ENCODE measurements at places on chromosomes 12 and 14. TPM values are rescaled to one million over a fixed set of nuclear protein-coding genes. Genes with fewer than 3 reads are reported as not detected.

DNA sequence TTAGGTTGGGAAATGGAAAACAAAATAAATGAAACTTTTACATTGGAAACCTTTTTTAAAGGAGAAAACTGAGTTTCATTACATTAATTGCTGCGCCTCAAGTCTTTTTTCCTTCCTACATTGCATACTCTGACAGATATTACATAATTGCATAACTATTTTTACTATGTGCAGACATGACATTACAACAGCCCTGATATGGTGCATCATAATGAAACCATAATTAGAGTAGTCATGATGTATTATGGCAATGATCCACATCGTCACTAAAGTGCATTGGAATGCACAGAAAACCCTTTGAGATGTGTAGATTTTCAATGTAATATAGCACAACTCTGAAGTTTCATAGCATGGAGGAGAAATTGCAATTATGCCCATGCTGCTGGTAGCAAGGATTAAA lies 217.8 kb upstream of the NPAS3 start:
- H3K36me3 ChIP-seq, result no peaks in the 10 kb centered on the region
- DNase-seq, result no peak
- H3K4me3 ChIP-seq, result no peak overlapping the region
- no peak overlapping the region for H3K27ac ChIP-seq
- H3K4me1 ChIP-seq, result peaks cover 15% of the 10 kb centered on the region
- peaks cover 3% of the 10 kb centered on the region for H3K27me3 ChIP-seq

- DNase-seq, result no peak
- H3K4me3 ChIP-seq, result no peak overlapping the region
- peaks cover 12% of the 10 kb centered on the region for H3K4me1 ChIP-seq
- H3K27ac ChIP-seq, result no peak overlapping the region
- H3K36me3 ChIP-seq, result no peaks in the 10 kb centered on the region
- H3K27me3 ChIP-seq, result no peaks in the 10 kb centered on the region
These were observed 188.1 kb downstream of the BCAT1 start for GRCh38 chr12:24760606-24761378.

The RERG gene
- not detected for total RNA-seq

DNA sequence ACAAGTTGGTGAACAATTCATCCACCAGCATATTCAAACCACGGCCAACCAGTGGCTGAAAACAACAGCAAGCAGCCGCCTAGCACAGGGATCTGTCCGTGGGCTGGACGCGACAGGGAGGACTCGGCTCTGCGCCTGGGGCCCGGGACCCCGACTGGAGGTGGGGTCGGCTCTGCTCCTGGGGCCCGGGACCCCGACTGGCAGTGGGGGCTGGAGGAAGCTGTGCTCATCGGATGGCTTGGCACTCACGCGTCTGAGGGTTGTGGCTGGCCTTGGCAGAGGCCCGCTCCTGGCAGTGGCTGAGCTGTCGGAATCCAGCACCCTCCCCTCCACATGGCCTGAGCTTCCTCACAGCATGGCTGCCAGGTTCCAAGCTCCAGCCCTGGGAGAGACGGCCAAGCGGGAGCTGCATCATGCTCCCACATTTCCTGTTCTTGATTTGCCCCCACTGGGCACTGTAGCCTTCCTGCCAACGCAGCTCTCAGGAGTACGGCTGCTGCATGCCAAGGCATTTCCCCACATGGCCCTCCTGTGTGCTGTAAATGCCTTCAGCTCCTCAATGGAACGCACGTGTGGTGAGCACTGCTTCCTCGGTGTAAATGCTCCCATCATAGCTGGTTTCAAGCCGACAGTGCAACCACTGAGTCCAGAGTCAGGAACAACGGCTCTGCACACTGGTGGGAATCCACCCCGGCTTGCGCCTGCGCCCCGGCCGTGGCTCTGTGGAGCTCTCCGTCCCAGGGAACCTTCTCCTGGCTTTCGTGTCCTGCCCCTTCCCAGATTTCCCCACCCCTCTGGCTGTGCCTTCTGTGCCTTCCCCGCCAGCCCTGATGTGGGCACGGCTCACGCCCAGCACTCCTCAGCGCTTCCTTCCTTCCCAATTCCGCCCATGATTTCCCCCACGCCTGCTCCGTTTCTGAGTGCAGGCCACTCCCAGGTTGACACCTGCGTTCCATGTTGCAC lies 7.3 kb upstream of the GALNT9 start:
- H3K36me3 ChIP-seq, result no peaks in the 10 kb centered on the region
- DNase-seq, result no peak
- no peaks in the 10 kb centered on the region for H3K4me1 ChIP-seq
- peaks cover 11% of the 10 kb centered on the region for H3K27me3 ChIP-seq

The GDF11 gene
- total RNA-seq, result 4.3 TPM

DNA sequence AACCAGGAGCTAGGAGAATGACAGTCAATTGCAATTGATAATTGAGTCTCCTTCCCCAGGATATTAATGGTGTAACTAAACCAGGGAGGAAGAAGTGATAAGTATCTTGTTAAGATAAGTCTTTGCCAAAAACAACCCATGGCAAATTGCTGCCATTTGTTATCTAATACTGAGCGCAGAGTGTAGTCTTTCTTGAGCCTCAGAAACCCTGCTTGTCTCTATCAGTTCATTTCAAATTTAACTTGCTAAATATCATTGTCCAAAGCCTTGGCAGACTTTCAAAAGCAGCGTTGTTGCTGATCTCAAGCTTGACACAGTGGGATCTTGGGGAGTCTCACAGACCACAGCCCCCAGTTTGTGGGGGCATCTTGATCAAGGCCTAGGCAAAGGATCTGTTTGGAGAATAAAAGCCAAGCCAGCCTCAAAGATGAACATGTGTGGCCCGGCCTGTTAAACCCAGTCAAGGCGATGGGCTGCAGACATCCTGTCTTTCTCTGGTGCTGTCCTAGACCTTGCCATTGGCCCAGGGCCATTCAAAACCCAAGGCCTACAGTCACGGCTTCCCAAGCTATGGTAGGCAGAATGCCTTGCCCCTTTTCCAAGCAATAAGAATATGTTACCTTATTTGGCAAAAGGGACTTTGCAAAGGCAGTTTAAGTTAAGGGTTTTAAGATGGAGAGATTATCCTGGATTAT lies 164.2 kb downstream of the CHST11 start:
- no peak overlapping the region for H3K27ac ChIP-seq
- H3K36me3 ChIP-seq, result no peaks in the 10 kb centered on the region
- H3K27me3 ChIP-seq, result no peaks in the 10 kb centered on the region
- no peaks in the 10 kb centered on the region for H3K4me1 ChIP-seq
- no peak overlapping the region for H3K4me3 ChIP-seq

Data from osteoblast (primary cell).